ENCODE measurements at places on chromosomes 7 and 10.

GRCh38 chr7:2480070-2480408, 3.8 kb upstream of the GRIFIN start:
- no peak for DNase-seq

DNA sequence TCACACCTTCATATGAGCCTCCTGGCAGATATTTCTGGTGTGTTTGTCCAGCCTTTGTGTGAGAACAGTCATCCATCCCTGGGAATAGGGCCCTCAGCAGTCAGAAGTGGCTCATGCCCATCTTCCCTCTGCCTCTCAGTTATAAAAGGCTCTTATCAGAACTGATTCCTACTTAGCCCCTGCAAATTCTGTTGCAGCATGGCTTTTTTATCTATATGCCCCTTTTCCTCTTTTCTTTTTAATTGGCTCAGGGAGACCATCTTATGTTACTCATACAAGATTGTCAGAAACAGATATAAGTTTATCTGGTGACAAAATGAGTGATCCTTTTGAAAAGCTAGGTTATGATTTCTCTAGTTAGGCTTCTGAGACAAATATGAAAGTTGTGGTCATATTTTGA, 194.1 kb downstream of the CREB5 start:
- no peak for DNase-seq

DNA sequence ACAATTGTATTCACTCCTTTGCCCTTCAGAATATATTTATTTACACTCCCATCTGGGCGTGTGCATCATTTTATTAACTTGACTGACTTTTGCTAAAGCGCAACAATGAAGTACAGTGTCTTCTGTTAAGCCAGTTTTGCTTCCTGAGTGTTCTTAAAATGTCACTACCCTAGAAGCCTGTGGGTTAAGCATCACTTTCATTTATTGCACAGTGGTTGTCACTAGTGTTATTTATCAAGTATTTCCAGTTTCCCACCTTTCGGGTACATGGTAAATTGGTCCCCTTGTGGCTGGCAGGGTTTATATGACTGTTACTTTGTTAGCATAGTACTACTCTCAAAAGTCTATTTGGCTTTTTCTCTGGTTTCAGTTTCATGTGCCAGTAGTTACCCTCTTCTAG, 3.3 kb downstream of the HILPDA start:
- DNase-seq, result no peak

GRCh38 chr7:98315318-98315993, 34.0 kb downstream of the BRI3 start:
- DNase-seq, result no peak
